HT-29 (cell line): ENCODE measurements at places on chromosomes 6 and 20. TPM values are rescaled to one million over a fixed set of nuclear protein-coding genes. Genes with fewer than 3 reads are reported as not detected.

The ZBP1 gene
- total RNA-seq: 0.70 and 2.0 TPM in 2 replicates

The TOX2 gene
- total RNA-seq: 0.18 and 1.9 TPM in 2 replicates

The EPB41L1 gene
- total RNA-seq: 74.9 and 76.8 TPM in 2 replicates

The OGFR gene
- 197 and 202 TPM in 2 replicates for total RNA-seq

The TCF15 gene
- not detected in 2 replicates for total RNA-seq

The RBCK1 gene
- 208 and 221 TPM in 2 replicates for total RNA-seq

The BTNL2 gene
- total RNA-seq: not detected in 2 replicates

The MRAP2 gene
- 7.6 and 10.5 TPM in 2 replicates for total RNA-seq

The CCDC170 gene
- 0.05 and 1.6 TPM in 2 replicates for total RNA-seq

The TSHZ2 gene
- 0.05 and 0.81 TPM in 2 replicates for total RNA-seq

The CENPQ gene
- total RNA-seq: 3.3 and 3.5 TPM in 2 replicates

The FOXS1 gene
- not detected in 2 replicates for total RNA-seq

The MEP1A gene
- 0.05 TPM in 1 of 2 replicates, not detected in the other for total RNA-seq

The C20orf204 gene
- 0.69 and 1.5 TPM in 2 replicates for total RNA-seq

The TRIM27 gene
- 68.4 and 76.3 TPM in 2 replicates for total RNA-seq

The MUC21 gene
- not detected in 2 replicates for total RNA-seq

The TAGAP gene
- 0.08 TPM in 1 of 2 replicates, not detected in the other for total RNA-seq

The SLC25A27 gene
- total RNA-seq: 4.6 and 5.8 TPM in 2 replicates

The BEND3 gene
- total RNA-seq: 9.3 and 9.8 TPM in 2 replicates

The TULP1 gene
- total RNA-seq: 0.48 TPM in 1 of 2 replicates, not detected in the other

The GDAP1L1 gene
- total RNA-seq: not detected in 2 replicates

The EDEM2 gene
- total RNA-seq: 32.0 and 38.0 TPM in 2 replicates

The CLVS2 gene
- not detected in 2 replicates for total RNA-seq

The DCDC2 gene
- total RNA-seq: 0.08 TPM in 1 of 2 replicates, not detected in the other

The RBPJL gene
- total RNA-seq: not detected in 2 replicates

The RPP40 gene
- 9.8 and 24.9 TPM in 2 replicates for total RNA-seq

The HAO1 gene
- total RNA-seq: not detected in 2 replicates

The PPP1R16B gene
- not detected in 2 replicates for total RNA-seq

The RALY gene
- 290 and 301 TPM in 2 replicates for total RNA-seq

The LY6G6D gene
- total RNA-seq: not detected in 2 replicates

The MGME1 gene
- total RNA-seq: 10.9 and 14.0 TPM in 2 replicates

The SMLR1 gene
- not detected in 2 replicates for total RNA-seq

The KCNQ5 gene
- total RNA-seq: not detected in 2 replicates

The CLDN20 gene
- total RNA-seq: not detected in 2 replicates

The PHACTR3 gene
- total RNA-seq: 0.18 and 0.26 TPM in 2 replicates
